ENCODE measurements at places on chromosomes 11 and 22. TPM values are rescaled to one million over a fixed set of nuclear protein-coding genes. Genes with fewer than 3 reads are reported as not detected.

GRCh38 chr11:10538924-10539323, 2.1 kb downstream of the RNF141 start:
- no peak for DNase-seq
- no peak overlapping the region for H3K27ac ChIP-seq
- peaks cover 30% of the 10 kb centered on the region for H3K4me1 ChIP-seq

- DNase-seq, result no peak
- H3K27me3 ChIP-seq, result no peaks in the 10 kb centered on the region
- peaks cover 1% of the 10 kb centered on the region for H3K36me3 ChIP-seq
These were observed 39.9 kb downstream of the CWC15 start for GRCh38 chr11:94933223-94934130.

GRCh38 chr11:64916040-64916774, 802 bp downstream of the ATG2A start:
- peaks cover 21% of the 10 kb centered on the region for H3K4me1 ChIP-seq
- H3K36me3 ChIP-seq, result peaks cover 6% of the 10 kb centered on the region
- no peaks in the 10 kb centered on the region for H3K27me3 ChIP-seq
- peak overlapping the region; percentile 88 for H3K4me3 ChIP-seq

The GRAP2 gene
- total RNA-seq, result 65.5 TPM

The MPPED2 gene
- 0.62 TPM for total RNA-seq

- DNase-seq, result no peak
- no peaks in the 10 kb centered on the region for H3K4me1 ChIP-seq
- no peaks in the 10 kb centered on the region for H3K27me3 ChIP-seq
- H3K4me3 ChIP-seq, result no peak overlapping the region
- no peaks in the 10 kb centered on the region for H3K36me3 ChIP-seq
These were observed 1.0 kb downstream of the RAPSN start for GRCh38 chr11:47447906-47448305.

GRCh38 chr22:48864748-48865147, 962.9 kb downstream of the BRD1 start:
- DNase-seq, result no peak
- peaks cover 5% of the 10 kb centered on the region for H3K27me3 ChIP-seq
- no peaks in the 10 kb centered on the region for H3K36me3 ChIP-seq
- no peak overlapping the region for H3K4me3 ChIP-seq

GRCh38 chr11:324156-324555, 3.5 kb upstream of the IFITM3 start:
- no peak overlapping the region for H3K4me3 ChIP-seq
- peaks cover 17% of the 10 kb centered on the region for H3K36me3 ChIP-seq
- H3K27me3 ChIP-seq, result no peaks in the 10 kb centered on the region
- peak overlapping the region; percentile 55 for H3K27ac ChIP-seq
- no peak for DNase-seq
- peaks cover 57% of the 10 kb centered on the region for H3K4me1 ChIP-seq

DNA sequence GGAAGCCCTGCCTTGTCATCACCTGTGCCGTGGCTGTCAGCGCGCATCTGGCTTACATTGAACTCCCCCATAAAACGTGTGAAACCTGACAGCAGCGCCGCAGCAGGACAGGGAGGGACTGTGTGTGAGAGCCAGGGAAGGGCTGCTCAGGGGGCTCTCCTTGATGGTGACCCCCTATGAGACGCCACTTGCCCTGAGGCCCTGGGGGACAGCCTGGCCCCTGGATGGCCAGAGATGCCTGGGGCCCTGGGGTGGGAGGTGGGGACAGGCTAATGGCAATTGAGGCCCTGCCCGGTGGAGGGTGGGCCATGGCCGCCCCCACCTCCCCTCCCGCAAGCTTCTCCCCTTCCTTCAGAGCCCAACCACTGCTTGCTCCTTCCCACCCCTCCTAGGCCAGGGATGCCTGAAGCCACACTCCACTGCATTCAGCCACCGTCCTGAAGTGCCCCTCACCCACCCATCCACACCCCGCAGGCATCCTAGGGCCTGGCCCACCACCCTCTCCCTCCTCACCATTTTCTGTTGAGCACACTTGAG, 35.3 kb upstream of the KCNQ1OT1 start:
- H3K36me3 ChIP-seq, result no peaks in the 10 kb centered on the region
- no peaks in the 10 kb centered on the region for H3K27me3 ChIP-seq
- no peak for DNase-seq
- H3K4me3 ChIP-seq, result no peak overlapping the region
- H3K27ac ChIP-seq, result no peak overlapping the region

- peaks cover 10% of the 10 kb centered on the region for H3K27me3 ChIP-seq
- DNase-seq, result no peak
- H3K27ac ChIP-seq, result no peak overlapping the region
- H3K36me3 ChIP-seq, result no peaks in the 10 kb centered on the region
- H3K4me3 ChIP-seq, result no peak overlapping the region
These were observed 41.3 kb upstream of the VPREB1 start for GRCh38 chr22:22203048-22203971.

- no peaks in the 10 kb centered on the region for H3K4me1 ChIP-seq
- H3K27me3 ChIP-seq, result no peaks in the 10 kb centered on the region
- H3K4me3 ChIP-seq, result no peak overlapping the region
- no peak for DNase-seq
- H3K36me3 ChIP-seq, result no peaks in the 10 kb centered on the region
- no peak overlapping the region for H3K27ac ChIP-seq
These were observed 302.7 kb downstream of the DDX10 start for GRCh38 chr11:108967571-108967970.

- no peak for DNase-seq
- peaks cover 30% of the 10 kb centered on the region for H3K27me3 ChIP-seq
- no peak overlapping the region for H3K4me3 ChIP-seq
- peaks cover 5% of the 10 kb centered on the region for H3K4me1 ChIP-seq
These were observed 93.2 kb upstream of the LMO1 start for GRCh38 chr11:8356721-8357504.

- H3K4me3 ChIP-seq, result no peak overlapping the region
- H3K27me3 ChIP-seq, result no peaks in the 10 kb centered on the region
- no peaks in the 10 kb centered on the region for H3K4me1 ChIP-seq
- peaks cover 3% of the 10 kb centered on the region for H3K36me3 ChIP-seq
- H3K27ac ChIP-seq, result no peak overlapping the region
These were observed 50.7 kb upstream of the PPP6R3 start for GRCh38 chr11:68409748-68410344.

DNA sequence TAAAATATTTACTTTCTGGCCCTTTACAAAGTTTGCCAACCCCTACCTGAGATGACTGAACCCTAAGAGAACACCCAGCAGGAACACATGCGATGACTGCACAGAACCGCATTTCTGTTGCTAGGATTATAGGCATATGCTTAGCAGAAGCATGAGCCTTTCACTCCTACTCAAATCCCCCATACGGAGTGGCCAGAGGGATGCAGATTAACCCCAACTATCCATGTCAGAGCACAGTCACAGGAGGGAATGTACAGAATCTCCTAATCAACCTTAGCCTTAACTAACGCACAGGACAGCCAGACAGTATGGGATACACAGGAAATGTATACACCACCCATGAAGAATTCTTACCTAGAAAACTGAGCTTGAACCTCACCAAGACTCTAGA, 6.2 kb downstream of the HPS4 start:
- H3K4me1 ChIP-seq, result peaks cover 45% of the 10 kb centered on the region
- no peaks in the 10 kb centered on the region for H3K27me3 ChIP-seq
- H3K27ac ChIP-seq, result no peak overlapping the region
- DNase-seq, result no peak
- H3K4me3 ChIP-seq, result no peak overlapping the region

The LMO1 gene
- total RNA-seq, result not detected
